ENCODE measurements at places on chromosomes 3 and 15. TPM values are rescaled to one million over a fixed set of nuclear protein-coding genes. Genes with fewer than 3 reads are reported as not detected.

The LSAMP gene
- not detected for total RNA-seq

The LIPH gene
- 9.6 TPM for total RNA-seq

The GOLGA8O gene
- total RNA-seq: 0.20 TPM

The RGMA gene
- total RNA-seq: 0.25 TPM

The ASB14 gene
- not detected for total RNA-seq

The PTH1R gene
- 106 TPM for total RNA-seq

The C2CD4B gene
- 0.70 TPM for total RNA-seq

The ATP10A gene
- total RNA-seq: 29.7 TPM

The NEIL1 gene
- 12.7 TPM for total RNA-seq

The KLHL40 gene
- not detected for total RNA-seq

The SLC2A2 gene
- 13.0 TPM for total RNA-seq

The SPTBN5 gene
- 0.35 TPM for total RNA-seq

The PLA2G4B gene
- total RNA-seq: 0.52 TPM

The TMCO5A gene
- not detected for total RNA-seq

The MEIS2 gene
- total RNA-seq: 0.52 TPM

The SLC22A14 gene
- not detected for total RNA-seq

The DPP8 gene
- 52.7 TPM for total RNA-seq

The ISLR gene
- total RNA-seq: not detected

The PLIN1 gene
- total RNA-seq: not detected
